Suppressor macrophage treated with lipopolysaccharide for 1 hour (primary cell): ENCODE measurements at places on chromosomes 5 and 9.

- no peak for DNase-seq
Observed at GRCh38 chr9:36861528-36862205, 172.4 kb downstream of the PAX5 start.

- DNase-seq: no peak
Observed at GRCh38 chr5:156824800-156825199, 25.3 kb upstream of the PPP1R2B start.

- no peak for DNase-seq
Observed at GRCh38 chr5:167284222-167284890, 1007.1 kb upstream of the WWC1 start.

GRCh38 chr5:67401172-67401571, 204.6 kb upstream of the CD180 start:
- no peak for DNase-seq

DNA sequence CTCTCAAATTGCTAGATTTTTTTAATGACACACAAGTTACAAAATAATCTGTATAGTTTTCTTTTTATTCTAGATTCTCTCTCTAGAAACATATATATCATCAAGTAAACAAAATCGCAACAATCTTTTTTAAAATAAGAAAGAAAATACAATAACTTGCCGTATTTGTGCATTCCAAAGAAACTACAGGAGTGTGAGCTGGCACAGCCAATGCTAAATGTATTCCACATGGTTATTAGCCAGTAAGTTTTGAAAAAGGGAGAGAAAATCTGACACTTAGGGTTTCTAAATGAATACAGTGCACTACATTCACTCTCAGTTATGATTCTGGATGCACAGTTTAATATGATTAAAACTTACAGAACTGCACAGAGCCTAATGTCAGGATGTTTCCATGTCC, 117.9 kb downstream of the BNC2 start:
- no peak for DNase-seq

GRCh38 chr9:115469841-115470240, 351.9 kb upstream of the TNC start:
- no peak for DNase-seq

DNA sequence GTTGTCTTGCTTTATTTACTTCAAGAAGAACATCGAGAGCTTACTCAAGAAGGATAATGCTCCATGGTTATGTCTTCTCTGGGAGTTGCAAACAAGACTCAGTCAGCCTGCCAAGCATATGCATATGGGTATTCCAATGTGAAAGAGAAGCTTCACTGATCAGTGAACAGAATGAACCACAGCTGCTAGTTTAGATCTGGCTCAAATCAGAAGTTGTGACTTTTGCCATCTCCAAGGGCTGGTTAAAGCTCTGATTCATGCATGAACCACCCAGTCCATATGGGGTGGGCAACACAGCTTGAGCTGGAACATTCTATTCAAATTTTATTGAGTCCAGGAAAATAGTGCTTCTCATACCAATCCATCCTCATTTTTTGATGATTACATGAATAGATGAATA, 50.0 kb downstream of the ATPSCKMT start:
- DNase-seq: no peak

DNA sequence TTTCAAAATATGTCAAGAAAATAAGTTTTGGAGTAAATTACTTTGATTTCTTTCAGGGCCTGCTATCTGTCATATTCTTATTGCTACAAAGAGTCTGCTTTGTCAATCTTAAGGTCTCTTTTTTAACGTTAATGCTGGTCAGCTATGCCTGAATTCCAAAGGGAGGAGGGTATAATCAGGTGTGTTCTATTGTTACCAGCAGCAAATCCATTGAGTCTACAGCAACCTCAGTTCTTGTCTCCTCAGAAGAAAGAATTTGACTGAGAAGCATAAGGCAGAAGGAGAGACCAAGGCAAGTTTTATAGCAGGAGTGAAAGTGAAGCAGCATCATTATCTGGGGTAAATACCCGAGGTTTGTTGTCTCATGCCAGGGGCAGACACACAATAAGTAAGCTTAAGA, 23.7 kb upstream of the MINAR2 start:
- DNase-seq: no peak

DNA sequence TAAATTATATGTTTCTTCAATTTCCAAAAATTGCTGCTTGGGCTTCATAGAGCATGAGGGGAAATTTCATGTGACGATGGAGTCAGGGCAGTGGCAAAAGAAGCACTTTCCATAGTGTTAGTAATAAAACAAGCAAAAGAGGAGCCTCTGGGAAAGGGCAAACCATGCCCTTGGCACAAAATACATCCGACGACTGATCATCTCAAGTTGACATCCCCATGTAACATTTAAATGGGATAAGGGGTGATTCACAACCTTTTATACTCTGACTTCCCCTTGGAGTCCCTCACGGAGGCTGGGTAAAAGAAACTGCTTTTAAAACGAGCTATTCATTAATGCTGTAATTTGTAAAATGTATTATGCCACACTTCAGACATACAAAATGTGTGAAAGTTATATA, 161.4 kb upstream of the DMRT1 start:
- DNase-seq: no peak

- DNase-seq: no peak
Observed at GRCh38 chr9:6304232-6304631, 23.9 kb upstream of the TPD52L3 start.

- DNase-seq: no peak
Observed at GRCh38 chr5:146628950-146629349, 113.0 kb upstream of the GPR151 start.

GRCh38 chr5:42715785-42716184, 40.8 kb upstream of the CCDC152 start:
- peak; percentile 38 for DNase-seq

GRCh38 chr9:34185778-34186551, 7.1 kb downstream of the UBAP1 start:
- peak; percentile 80 for DNase-seq

DNA sequence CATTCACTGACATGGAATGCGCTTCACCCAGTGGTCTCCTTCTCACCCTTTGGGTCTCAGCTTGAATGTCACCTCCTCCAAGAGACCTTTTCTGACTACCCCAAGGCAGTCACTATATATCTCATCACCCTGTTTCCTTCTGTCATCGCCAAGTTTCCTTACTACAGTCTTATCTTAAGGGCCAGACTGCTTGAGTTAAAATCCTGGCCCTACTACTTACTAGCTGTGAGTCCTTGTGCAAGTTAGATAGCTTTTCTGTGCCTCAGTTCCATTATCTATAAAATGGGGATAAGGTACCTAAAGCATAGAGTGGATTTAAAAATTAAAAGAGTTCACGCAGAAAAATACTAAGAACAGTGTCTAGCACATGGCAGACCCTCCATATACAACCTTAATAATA, 132.4 kb downstream of the GABBR2 start:
- DNase-seq: no peak

- DNase-seq: no peak
Observed at GRCh38 chr5:167057665-167058064, 1233.8 kb upstream of the WWC1 start.

DNA sequence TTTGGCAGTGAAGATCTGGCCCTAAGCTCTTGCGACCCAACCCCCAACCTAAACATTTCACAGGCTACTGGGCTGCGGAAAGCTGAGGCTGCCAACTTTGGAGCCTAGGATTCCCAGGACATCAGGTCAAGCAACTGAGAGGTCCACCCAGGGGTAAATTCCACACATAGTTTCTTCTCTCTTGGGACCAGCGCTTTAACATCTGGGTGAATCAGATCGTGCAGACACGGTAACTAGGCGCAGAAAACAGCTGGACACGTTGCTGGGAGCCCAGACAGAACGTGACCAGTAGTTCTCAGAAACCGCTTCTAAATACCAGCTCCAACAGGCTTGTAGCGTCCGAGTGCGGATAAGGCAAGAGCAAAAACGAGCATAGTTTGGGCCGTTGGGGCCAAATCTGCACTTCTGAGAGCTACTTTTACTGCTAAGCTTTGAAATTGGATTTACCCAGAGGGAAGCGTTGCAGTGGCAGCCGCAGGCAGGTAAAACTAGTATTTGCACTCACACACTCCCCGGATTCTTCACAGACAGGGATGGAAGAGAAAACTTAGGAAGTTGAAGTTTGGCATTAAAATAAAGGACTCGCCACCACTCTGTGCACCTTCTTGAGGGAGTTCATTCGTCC, 11.8 kb downstream of the ITGA1 start:
- DNase-seq: peak; percentile 41

DNA sequence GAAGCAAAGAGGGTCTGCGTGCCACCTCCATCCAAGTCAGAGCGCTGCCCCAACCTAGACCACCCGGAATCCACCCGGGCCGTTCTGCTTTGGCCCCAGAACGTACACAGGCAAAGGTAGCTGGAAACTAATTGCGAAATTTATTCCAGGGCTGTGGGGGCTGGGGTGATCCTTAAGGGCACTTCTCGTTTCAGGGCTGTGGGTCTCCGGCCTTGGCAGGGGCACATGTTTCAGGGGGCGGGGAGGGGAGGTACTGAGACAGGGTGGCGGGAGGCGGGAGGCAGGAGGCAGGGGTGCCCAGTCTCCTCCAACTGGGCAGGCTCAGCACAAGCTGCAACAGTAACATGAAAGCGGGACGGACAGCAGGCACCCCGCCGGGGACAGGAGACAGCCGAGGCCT, 26.1 kb downstream of the NR5A1 start:
- DNase-seq: no peak

DNA sequence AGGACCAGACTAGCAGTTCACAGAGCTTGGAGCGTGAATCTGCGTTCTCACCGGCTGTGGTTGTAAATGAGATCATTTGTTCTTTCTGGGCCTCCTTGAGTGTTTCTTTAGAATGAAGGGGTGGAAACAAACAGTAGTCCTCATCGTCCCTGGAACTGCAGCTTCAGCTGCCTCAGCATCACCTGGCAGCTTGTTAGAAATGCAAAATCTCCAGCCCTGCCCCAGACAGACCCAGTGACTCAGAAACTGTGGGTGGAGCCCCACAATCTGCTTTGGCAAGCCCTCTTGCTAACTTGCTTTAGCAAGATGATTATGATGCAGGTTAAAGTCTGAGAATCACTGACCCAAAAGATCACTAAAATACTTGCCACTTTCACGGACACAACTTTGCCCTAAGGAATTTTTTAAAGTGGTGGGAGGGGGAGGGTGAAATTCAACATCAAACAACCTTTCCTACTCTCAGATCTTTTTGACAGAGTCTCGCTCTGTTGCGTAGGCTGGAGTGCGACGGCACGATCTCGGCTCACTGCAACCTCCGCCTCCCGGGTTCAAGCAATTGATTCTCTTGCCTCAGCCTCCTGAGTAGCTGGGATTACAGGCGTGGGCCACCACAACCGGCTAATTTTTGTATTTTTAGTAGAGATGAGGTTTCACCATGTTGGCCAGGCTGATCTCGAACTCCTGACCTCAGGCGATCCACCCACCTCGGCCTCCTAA, 86.0 kb downstream of the BRINP1 start:
- no peak for DNase-seq

GRCh38 chr9:33157960-33158842, 8.9 kb downstream of the B4GALT1 start:
- no peak for DNase-seq

DNA sequence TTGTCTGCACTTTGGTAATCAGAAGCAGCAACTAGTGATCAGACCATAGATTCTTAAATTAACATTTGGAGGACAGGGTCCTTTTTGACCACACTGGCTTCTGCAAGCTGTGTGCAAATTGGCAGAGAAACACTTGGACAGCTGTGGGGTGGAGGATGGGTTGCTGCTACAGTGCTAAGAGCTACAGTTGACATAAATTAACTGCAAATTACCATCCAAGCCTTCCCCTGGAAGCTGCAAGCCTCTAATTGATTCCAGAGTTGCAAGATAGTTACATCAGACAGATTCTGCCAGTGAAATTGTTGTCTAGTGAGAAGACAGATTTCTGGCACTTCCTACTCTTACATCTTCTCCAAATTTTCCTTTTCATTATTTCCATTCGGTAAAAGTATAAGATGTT, 517.7 kb downstream of the DIRAS2 start:
- DNase-seq: no peak

GRCh38 chr5:10984021-10984715, 223.1 kb upstream of the DAP start:
- DNase-seq: peak; percentile 29

DNA sequence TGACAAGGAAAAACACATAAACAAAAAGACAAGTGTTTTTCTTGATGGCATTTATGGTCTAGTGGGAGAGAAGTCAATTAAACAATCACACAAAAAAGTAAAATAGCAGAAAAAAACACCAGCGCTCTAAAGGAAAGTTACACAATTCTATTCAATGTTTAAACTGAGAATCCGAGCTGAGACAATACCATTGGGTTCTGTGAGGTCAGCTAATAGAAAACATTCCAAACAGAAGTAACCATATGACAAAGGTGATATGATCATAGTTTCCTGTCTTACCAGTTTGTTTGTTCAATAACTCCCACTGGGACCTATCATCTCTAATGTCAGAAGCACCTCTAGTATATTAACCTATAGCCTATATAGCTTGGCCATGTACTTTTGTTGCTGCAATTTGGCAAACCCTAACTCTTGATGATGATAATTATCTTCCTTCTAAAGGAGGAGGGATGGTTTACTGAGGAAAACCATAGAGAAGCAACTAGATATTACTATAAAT, 1030.0 kb downstream of the CDH12 start:
- DNase-seq: no peak

DNA sequence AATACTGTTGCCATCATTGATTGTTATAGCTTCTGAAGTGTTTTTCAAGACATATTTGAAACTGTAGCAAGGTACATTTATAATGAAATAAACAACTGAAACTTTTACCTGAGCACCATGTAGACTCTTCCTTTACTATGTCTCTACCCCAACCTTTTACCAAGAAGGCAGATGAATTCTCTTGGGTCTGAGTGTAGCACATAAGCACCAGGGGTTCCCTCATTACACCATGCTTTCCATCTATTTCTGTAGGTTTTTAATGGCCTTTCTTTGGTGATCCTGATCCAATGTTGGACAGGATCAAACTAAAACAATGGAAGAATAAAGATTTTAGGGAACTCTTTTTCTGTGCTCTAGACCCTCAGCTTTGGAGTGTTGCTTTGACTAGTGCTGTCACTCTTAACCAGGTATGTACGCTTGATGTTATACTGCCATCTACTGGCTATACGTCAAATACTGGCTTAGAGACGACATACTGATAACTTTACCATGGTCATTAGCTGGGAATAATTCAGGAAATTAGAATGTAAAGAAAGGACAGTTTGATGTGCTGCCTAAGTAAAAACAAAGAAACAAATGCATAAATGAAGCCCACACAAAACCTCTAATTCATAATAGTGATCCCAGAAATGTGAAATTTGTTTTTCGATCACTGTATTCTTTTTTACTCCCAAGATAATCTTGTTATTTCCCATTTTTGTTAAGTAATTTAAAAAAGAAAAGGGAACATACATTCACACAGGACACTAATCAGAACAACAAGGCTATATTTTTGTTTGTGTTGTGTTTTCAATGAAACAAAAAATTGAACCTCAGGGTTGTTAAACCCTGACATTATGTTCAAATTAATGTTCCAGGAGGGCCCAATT, 30.7 kb downstream of the IFNW1 start:
- DNase-seq: peak; percentile 74

GRCh38 chr5:160280384-160281095, 31.8 kb downstream of the CCNJL start:
- no peak for DNase-seq

- DNase-seq: peak; percentile 26
Observed at GRCh38 chr5:97071101-97071500, 71.3 kb downstream of the LIX1 start.
